ENCODE measurements at places on chromosomes 12 and 14.
A peak's percentile ranks its signal among the peaks of the same experiment; 100 is the strongest.

- no peak for DNase-seq
Observed at GRCh38 chr14:72543341-72543740, 350.6 kb downstream of the DPF3 start.

DNA sequence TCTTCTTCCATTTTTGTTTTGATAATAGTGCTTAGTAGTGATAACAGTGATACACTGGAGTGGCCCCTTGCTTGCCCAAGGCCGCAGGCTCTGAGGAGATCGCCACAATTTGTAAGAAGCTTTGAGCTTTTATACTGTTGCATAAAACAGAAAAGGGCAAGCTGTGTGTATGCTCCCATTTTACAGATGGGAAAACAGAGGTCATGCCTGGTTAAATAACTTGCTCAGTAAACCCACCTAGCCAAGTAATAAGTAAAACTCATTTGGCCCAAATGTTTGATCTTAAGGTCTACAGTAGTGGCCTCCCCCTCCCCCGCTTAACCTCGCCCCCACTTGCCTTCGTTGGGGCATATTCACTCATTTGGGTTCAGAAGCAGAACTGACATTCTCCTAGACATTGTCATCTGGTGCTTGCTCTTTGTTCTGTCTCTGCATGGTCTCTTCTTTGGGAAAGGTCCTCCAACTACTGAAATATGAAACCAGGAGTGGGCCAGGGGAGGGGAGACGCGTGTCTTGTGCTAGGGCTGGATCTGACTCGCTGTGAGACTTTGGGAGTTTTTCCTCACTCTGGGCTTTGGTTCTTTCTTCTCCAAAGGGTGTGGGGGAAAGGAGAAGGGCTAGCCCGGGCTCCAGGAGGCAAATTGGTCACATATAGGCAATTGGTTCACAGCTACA is 88.1 kb downstream of the PAPOLA start:
- no peak for DNase-seq

DNA sequence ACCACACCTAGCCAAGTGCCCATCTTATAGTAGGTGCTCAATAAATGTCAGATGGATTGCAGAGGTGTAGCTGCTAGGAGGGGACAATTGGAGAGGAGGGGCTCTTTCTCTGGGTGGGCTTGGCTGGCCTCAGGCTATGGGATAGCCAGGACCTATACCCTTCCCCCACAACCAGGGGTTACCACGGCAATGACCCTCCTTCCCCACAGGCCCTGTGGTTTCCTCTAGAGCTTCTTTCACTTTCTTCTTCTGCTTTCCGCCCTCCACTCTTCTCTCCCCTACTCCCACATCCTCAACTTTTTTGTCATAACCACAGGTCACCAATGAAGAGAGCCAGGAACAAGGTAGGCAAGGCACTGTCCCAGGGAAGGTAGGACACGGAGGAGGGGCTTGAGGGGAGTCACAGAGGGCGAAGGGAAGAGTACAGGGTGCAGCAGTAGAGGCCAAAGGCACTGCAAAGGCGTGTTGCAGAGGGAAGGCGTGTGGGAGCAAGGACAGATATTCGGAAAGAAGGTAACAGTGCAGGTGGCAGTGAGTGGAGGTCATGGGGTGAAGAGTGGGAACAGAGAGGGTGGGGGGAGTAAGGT is 1.9 kb upstream of the ITGB7 start:
- peak; percentile 36 for DNase-seq

DNA sequence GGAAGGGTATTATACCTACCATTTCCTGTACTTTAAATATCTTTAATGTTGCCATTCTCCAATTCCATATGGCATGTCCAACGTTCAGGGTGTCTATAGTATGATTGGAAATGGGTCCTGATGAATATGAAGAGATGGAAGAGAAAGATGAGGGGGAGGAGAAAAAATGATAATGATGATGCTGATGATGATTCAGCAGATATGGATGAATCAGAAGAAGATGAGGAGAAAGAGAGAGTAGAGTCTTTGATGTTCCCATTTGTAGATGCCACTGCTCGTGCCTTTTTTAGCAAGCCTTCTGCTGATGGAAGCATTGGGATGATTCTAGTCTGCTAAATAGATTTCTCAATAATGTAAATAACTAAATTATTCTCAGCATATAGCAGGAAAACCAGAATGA is 163.5 kb downstream of the PIK3C2G start:
- no peak for DNase-seq

DNA sequence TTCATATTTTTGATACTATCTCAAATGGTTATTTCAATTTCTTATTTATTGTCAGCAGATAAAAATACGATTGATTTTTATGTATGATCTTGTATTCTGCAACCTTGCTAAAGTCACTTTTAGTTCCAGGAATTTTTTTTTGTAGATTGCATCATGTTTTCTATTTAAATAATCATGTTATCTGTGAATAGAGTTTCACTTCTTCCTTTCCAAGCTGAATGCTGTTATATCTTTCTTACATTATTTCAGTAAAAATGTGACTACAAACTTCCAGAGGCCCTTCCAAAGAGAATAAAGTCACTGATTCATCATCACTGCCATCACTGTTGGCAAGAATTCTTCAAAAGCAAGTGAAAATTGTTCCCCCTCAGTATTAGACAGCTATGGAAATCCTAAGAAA is 104.7 kb upstream of the RAP1B start:
- no peak for DNase-seq

GRCh38 chr12:31524791-31525495 is 66.0 kb downstream of the DENND5B start:
- no peak for DNase-seq

GRCh38 chr12:21169878-21170472 is 39.0 kb downstream of the SLCO1B1 start:
- peak; percentile 27 for DNase-seq

DNA sequence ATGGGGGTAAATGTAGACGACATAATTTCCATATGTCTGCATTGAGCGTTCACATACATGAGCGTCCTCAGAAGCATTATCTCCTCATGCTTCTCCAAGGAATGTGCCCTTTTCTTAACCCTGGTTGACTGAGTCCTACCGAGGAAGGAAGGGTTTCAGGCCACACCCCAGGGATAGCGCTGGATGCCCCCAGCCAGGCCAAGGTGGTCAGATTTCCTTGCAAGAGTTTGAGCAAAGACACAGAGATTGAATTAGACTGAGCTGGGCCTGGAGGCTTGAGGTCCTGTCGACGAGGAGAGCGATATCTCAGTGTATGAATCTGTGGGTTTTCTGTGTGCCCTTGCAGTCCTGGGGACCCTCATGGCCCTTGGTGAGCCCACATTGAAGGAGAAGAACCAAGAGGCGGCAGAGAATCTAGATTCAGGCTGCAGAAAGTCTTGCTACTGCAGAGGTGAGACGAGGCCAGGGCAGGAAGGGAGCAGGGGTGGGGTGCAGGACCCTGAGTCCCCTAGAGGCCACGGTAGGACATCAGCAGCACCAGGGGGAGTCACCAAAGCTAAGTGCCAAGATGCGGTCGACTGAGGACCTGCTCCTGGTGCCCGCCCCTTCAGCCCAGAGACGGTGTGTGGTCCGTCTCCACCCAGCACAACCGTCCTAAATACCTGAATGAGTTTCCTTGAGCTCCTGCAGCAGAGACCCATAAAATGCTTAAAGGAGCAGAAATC is 94.7 kb upstream of the DIO3 start:
- DNase-seq, result no peak

DNA sequence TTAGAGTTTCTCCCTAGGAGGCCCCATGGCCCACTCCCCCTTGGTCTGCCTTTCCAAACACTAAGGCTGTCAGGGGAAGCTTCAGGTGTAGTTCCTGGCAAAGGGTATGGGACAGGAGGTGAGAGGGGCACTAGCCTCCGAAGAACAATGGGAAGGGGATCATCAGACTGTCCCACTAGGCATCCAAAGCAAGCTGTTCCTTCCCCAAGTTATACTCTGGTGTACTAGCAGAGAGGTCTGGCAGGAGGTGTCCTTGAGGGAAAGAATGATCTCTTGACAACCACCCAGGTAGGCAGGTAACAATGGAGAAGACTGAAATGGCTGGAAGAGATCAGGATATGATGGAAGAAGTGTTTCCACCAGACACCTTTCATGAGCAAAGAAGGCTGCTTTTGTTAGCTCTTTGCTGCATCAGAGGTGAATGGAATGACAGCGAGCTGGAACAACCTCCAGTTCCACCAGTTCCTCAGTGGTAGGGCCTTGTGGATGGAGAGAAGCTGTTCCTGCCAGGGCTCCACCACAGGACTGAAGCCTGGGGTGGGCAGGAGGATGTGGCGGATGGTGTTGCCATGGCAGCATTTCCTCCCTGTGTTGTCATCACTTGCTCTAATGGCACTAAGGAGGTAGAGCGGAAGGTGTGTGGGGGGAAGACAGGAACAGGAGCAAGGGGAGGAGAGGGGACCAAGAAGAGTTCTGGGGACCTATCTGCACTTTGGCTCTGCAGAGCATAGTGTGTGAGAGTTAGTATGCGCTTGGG is 2.3 kb upstream of the AGAP2 start:
- peak; percentile 85 for DNase-seq

GRCh38 chr14:75259510-75259855 is 19.1 kb upstream of the FOS start:
- no peak for DNase-seq

GRCh38 chr12:124762384-124762783 is 101.3 kb downstream of the SCARB1 start:
- no peak for DNase-seq

- no peak for DNase-seq
Observed at GRCh38 chr12:119980242-119980641, 8.8 kb upstream of the BICDL1 start.

GRCh38 chr14:103341250-103342129 is 7.5 kb downstream of the EIF5 start:
- no peak for DNase-seq

DNA sequence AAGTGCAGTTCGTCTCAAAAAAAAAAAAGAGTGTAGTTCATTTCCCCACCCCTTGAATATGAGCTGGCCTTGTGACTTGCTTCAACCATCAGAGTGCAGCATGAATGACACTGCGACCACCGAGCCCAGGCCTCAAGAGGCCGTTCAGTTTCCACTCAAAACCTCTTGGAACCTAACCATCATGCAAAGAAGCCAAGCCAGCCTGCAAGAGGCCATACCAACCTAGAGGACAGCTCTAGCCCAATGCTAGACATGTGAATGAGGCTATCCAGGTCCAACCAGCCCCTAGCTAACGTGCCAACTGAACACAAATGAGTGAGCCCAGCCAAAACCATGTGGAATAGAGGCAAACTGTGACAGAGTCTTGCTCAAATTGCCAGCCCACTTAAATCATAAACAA is 29.7 kb downstream of the R3HDM2 start:
- DNase-seq, result no peak

DNA sequence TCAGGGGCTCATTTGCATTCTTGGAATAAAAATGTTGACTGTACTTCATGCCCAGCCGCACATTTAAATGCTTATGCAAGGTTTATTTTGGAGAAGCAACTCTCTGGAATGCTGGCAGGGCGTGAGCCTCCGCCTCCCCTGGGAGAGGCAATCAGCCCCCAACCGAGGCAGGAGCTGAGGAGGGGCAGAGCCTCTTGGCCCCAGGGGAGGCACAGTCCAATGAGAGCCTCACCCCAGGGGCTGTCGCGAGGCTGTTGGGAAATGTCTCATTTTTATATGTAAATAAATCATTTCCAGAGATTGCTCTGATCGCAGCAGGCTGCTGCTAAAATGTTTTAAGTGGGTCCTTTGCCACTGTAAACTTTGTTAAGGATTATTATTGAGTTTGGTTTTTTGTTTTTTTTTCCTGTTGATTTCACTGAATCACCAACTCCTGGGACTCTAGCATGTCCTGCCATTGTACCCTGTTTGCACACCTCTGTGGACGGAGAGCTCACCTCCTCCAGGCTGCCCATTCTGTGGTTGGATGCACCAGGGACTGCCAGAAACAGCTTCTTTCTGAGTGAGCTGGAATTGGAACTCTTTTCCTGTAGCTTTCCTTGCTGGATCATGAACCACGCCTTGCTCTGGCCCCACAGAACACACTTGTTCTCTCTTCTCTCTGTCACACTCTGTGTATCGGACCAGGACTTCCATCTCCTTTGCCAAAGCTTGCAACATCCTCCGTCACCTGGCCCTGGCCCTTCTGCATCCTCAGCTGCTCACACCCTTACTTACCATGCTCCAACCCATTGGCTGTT is 46.9 kb upstream of the FAM181A start:
- no peak for DNase-seq

GRCh38 chr12:1171657-1172408 is 180.8 kb downstream of the ERC1 start:
- DNase-seq, result no peak

DNA sequence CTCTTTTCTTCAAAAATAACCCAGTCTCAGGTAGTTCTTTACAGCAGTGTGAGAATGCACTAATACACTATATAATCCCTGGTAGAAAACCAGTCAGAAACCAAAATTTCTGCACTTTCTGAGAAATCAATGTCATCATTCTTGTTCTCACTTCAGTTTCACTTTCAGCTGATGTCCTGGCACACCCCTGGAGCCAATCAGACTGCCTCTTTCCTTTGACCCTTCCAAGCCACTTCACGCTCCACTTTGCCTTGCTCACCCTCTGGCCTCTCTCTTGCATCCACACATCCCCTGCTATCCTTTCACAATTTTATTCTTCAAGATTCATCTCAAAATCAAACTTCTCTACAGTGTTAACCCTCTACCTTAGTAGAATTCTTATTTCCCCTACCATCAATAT is 181.1 kb downstream of the ASCL1 start:
- DNase-seq, result no peak

- no peak for DNase-seq
Observed at GRCh38 chr14:74464785-74465184, 28.3 kb downstream of the NPC2 start.

DNA sequence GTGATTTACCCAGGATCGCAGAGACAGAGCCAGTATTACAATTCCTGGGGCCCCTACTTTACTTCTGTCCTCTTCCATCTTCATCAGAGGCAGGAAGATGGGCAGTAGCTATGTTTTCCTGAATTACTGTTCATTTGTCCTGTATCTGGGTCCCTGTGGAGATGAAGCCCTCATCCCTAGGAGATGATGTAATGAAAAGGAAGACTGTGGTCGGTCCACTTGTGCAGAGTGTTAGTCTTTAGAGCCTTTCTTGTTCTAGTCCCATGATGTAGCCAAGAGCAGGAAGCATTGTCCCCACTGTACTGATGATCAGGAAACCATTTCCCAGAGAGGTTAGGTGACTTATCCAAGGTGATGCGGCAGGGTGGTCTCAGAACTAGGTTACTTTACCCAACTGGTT is 2.6 kb downstream of the CD9 start:
- DNase-seq, result no peak

GRCh38 chr12:126930234-126930633 is 1336.7 kb upstream of the TMEM132C start:
- DNase-seq, result no peak

DNA sequence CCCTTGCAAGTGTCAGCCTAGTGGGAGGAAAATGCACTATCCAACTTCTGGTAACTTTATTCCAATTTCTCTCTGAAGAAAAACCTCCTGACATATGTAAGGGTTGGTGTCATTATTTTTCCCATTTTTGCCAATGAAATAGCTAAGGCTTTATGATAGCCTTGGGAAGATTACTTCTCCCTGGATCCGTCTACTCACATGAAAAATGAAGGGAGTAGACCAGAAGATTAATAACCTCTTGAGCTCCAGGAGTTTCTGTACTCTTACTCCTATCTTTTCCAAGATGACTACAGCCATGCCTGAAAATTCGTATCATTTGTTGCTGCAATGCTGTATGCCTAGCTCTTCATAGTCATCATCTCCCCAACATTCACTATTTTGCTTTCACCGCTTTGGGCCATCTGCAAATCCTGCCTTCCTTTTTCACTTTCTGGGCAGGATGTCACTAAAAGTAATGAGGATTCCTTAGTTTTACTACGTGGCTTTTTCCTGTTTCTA is 18.8 kb downstream of the TC2N start:
- no peak for DNase-seq
